ENCODE measurements at places on chromosomes 16 and 17.
A peak's percentile ranks its signal among the peaks of the same experiment; 100 is the strongest.

- no peak for DNase-seq
Measured at GRCh38 chr17:57170866-57171265, 85.5 kb upstream of the MSI2 start.

- no peak for DNase-seq
Measured at GRCh38 chr16:62477796-62478195, 441.6 kb upstream of the CDH8 start.

DNA sequence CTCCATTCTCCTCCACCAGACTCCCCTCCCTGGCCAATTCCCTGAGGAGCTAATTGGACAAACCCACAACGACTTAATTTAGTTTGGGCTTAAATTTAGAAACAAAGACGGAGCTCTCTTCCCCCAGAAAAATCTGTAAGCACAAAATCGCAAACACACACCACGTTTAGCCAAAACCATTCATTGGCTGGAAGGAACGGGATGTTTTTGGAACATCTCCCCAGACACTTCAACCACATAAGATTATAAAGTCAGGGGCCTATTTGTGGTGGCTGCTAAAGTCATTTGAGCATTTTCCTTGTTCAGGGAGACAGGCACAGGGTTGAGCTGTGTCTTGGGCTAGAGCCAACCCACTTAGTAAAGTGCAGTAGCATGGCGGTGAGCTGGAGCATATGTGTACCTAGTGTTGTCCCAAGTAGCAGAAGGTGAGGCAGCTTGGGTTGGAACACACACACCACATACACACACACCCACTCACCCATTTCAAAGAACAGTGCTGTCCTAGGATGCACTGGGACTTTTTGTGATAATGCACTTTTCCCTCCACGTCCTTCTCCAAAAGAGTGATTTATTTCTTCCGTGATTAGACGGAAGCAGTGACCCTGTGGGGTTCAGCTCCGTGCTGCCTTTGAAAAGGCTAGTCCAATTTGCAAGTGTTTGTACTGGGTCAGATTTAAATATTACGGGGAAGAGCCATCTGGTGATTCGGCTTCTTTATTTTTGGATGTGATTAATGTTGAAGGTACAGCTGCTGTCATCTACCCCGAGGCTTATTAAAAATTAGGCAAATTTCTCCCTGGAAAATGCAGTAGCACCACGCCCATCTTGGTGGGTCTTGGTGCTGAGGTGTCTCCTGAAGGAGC is 32.2 kb downstream of the ELAC2 start:
- no peak for DNase-seq

GRCh38 chr16:32116080-32116479 is 137.0 kb upstream of the TP53TG3D start:
- DNase-seq: no peak

DNA sequence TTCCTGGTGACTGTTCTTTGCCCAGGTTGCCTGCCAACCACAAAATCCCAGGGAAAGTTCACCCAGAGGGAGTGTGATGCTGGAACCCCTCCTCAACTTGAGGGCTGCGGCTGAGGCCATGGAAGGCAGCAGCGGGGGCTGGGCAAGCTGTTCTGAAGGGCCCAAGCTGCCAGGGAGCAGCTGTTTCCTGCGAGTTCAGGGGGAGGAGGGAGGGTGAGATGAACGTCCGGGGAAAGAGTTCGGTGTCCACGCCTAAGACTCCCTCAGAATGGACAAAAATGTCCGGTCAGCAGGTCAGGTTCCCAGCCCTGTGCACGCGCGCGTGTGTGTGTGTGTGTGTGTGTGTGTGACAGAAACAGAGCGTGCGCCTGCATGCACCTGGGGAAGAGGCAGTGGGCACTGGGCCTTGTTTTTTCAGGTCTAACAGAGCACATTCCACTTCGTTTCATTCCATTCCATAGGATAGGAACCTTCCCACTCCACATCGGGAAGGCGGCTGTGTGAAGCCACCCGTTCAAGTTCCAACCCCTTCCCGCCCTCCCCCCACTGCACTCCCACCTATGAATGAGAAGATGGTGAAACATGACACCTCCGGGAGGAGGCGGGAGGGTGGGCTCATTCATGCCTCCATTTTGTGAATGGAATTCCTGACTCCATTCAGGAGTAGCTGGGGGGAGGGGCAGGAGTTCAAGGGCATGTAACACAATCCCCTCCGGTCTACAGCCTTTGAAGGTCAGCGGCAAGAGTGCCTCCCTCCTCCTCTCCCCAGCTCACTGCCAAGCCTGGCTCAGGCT is 15.7 kb downstream of the ETV4 start:
- peak; percentile 84 for DNase-seq

DNA sequence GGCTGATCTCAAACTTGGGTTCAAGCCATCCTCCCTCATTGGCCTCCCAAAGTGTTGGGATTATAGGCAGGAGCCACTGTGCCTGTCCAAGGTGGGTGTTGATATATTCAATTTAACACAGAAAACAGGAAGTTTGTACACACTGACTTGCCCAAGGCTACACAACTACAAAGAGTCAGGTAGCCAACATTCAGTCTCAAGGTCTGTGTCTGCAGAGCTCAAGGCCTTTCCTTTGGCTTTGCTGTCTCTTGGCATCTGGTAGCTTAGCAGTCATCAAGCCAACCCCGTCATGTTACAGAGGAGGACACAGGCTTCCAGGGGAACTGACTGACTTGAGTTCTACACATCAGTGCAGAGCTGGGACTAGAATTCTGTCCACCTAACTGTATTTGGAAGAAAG is 11.9 kb upstream of the MEFV start:
- DNase-seq: no peak

DNA sequence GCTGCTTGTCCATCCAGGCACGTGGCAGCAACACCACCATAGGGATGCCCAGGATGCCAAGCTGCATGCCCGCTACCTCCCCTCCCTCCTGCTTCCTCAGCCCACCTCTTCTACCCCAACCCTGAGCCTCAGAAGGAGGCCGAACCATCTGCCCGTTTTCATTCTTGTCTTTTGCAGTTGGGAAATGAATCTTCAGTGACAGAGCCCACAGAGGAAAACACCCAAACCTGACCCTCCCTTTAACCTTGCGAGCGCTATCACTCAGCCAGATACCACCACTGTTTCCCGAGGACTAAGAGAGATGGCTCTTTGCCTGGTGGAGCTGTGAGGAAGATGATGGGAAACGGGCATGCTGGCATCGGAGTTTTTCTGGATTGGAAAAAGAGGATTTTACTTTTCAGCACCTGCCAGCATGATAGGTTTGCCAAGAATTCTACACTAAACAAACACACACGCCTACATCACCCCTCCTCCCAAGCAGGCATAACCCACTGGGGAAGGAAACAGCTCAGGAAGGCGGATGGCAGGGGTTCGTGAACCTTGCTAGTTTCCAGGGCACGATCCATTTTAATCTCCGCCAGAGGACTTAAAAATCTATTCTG is 457.4 kb downstream of the SLC39A11 start:
- no peak for DNase-seq

GRCh38 chr17:80109713-80110446 is 8.5 kb downstream of the GAA start:
- DNase-seq: peak; percentile 1

DNA sequence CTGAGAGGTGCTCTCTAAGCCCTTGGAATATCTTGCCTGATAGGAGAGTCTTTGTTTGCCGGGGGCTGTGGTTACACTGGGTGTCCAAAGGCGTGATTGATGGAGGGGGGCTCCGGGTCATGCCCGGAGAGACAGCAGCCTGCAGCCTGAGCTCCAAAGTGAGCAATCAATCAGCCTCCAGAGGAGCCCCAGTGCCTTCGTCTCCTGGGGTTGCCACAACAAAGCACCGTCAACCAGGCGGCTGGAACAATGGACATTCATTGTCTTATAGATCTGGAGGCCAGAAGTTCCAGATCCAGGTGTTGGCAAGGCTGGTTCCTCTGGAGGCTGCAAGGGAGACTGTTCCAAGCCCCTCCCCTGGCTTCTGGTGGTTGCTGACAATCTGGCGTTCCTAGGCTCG is 24.0 kb upstream of the GINS2 start:
- DNase-seq: no peak

DNA sequence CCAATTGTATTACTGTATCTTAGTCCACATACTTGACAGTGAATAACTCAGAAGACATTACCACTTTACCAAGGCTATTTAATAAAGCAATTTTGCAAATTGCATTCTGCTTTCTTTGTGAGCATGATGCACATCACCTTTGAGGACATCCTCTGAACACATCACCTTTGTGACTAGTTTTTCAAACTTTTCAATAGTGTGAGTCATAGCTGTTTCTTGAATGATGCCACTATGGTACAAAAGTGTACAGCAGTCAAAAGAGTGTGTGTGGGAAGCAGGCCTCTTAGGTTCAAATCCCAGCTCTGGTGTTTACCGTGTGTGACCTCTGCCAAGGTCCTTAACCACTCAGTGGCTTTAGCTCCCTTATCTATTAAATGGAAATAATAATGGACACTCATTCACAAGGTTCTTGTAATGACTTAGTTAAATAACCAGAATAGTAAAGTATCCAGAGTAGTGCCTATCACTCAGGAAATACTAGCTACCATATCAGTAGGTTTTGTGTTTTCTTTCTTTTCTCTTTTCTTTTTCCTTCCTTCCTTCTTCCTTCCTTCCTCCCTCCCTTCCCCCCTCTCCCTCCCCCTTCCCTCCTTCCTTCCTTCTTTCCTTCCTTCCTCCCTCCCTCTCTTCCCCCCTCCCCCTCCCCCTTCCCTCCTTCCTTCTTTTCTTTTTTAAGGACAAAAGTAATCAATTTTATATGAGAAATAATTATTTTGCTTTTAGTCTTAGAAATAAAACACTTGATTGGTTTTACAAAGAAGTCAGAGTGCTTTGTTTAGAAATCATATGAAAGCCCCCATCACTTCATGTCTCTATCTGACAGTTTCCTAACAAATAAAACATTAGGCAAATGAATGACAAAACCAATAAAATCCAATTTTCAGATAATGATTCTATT is 178.9 kb downstream of the MYO1D start:
- no peak for DNase-seq

DNA sequence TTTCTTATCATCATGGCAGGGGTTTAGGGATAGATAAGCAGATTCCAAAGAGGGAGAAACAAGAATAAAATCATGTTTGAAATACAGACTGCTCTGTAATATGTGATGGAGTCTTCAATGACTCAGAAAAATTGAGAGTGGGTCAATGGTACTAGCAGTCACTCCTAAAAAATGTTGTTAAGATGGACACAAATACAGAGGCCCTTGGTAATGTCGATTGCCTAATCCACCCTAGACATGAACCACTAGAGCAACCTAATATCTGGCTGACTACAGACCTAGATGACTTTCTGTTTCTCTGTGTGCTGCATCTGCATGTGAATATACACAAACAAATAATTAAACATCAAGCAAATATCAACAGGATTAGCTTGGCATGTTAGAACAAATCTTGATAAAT is 135.8 kb downstream of the CDH8 start:
- DNase-seq: no peak

- peak; percentile 48 for DNase-seq
Measured at GRCh38 chr17:17354560-17355349, 51.6 kb downstream of the NT5M start.

DNA sequence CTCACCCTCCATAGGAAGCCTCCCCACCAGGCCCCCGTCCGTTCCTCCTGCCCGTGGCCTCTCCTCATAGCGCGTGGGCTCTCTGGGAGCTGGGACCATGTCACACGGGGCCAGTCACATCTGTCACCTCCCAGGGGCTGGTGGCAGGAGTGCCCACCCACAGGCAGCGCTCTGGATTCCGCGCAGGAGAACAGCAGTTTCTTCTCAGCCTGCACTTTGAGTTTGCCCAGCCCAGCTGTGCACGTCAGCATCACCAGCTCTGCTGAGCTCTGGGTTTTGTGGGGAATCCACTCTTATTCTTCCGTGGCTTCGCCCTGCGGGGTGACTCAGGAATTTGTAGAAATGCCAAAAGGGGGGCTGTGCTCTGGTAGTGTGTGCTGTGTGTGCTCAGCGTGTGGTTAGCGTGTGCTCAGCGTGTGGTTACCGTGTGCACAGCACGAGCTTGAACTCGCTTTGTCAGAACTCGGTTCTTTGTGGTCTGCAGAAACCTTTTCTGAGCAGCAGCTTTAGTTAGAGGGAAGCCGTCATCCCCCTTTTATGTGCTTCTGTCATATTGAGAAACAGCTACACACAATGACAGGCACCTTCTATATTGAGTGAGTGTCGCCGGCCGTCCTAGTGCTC is 3.2 kb downstream of the ACSF3 start:
- no peak for DNase-seq

- DNase-seq: no peak
Measured at GRCh38 chr16:20026361-20027072, 47.2 kb downstream of the GPR139 start.
